ENCODE measurements at places on chromosomes 5 and 9.

GRCh38 chr5:36150676-36151433 lies 832 bp downstream of the LMBRD2 start:
- H3K27ac ChIP-seq: peak overlapping the region; percentile 87
- H3K4me1 ChIP-seq: peaks cover 36% of the 10 kb centered on the region
- H3K36me3 ChIP-seq: peaks cover 23% of the 10 kb centered on the region
- DNase-seq: no peak

GRCh38 chr5:95975703-95976102 lies 14.1 kb upstream of the ELL2 start:
- H3K36me3 ChIP-seq: no peaks in the 10 kb centered on the region
- H3K4me1 ChIP-seq: peaks cover 21% of the 10 kb centered on the region
- H3K4me3 ChIP-seq: no peak overlapping the region
- H3K27me3 ChIP-seq: no peaks in the 10 kb centered on the region
- no peak for DNase-seq

DNA sequence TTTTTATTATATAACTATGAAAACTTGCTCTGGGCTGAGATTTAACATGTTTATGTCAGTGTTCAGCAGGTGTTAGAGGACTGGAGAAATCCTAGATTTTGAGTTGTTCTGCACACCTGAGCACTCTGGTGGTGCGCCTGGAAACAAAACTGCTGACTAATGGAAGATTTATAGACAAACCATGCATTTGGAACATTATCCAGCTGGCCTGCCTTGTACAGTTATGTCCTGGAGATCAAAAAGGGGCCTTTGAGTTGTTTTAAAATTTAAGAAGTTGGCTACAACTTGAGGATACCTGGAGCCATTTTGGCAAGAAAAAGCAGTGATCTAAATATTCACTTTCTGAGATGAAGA lies 5.7 kb upstream of the ARHGEF28 start:
- no peak overlapping the region for H3K4me3 ChIP-seq
- H3K27ac ChIP-seq: no peak overlapping the region
- H3K36me3 ChIP-seq: no peaks in the 10 kb centered on the region
- no peaks in the 10 kb centered on the region for H3K4me1 ChIP-seq
- H3K27me3 ChIP-seq: peaks cover 7% of the 10 kb centered on the region

DNA sequence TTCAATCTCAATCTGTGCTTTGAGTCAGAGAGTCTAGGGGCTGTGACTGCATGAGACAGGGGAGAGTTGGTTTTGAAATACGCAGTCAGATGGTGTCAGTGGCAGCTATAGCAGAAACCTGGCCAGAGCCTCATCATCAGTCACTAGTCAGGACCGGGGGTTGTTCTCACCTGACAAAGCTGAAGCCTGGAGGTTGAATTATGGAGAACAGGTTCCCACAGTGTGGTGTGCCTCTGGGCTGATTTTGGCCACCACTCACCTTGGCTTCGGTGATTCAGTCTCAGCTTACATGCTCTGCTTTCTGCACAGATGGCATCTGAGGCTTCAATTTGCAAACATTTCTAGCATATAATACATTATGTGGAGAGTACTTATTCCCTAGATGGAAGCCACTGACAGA lies 387.3 kb downstream of the YTHDC2 start:
- H3K4me3 ChIP-seq: no peak overlapping the region
- H3K27ac ChIP-seq: no peak overlapping the region
- H3K36me3 ChIP-seq: no peaks in the 10 kb centered on the region
- no peak for DNase-seq
- H3K4me1 ChIP-seq: no peaks in the 10 kb centered on the region

- H3K27ac ChIP-seq: no peak overlapping the region
- H3K4me3 ChIP-seq: no peak overlapping the region
- DNase-seq: no peak
- no peaks in the 10 kb centered on the region for H3K4me1 ChIP-seq
Measured at GRCh38 chr5:61809651-61810050, 477.6 kb downstream of the ZSWIM6 start.

DNA sequence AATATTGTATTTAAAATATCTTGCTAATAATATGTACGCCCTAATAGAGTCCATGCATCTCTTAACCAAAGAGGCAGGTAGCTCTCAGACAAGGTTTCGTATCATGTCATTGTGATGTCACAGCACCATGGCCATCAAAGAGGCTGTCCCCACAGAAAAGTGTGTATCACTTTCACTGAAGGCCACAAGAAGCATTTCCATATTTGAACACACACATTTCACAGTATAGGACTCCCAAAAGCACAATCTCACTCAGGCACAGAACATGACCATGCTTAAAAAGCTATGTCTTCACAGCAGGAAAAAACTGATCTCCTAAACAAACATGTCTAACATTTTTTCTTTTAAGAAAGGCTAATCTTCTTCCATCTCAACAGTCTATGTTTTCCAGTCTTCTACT lies 133.8 kb downstream of the DENND1A start:
- no peak overlapping the region for H3K27ac ChIP-seq
- H3K4me1 ChIP-seq: peaks cover 15% of the 10 kb centered on the region
- no peaks in the 10 kb centered on the region for H3K27me3 ChIP-seq
- DNase-seq: no peak
- no peak overlapping the region for H3K4me3 ChIP-seq

- H3K4me3 ChIP-seq: no peak overlapping the region
- H3K36me3 ChIP-seq: no peaks in the 10 kb centered on the region
- H3K27me3 ChIP-seq: peaks cover 37% of the 10 kb centered on the region
- no peak overlapping the region for H3K27ac ChIP-seq
- no peaks in the 10 kb centered on the region for H3K4me1 ChIP-seq
Measured at GRCh38 chr9:117411547-117411946, 3.3 kb downstream of the ASTN2 start.

- no peaks in the 10 kb centered on the region for H3K27me3 ChIP-seq
- H3K4me3 ChIP-seq: no peak overlapping the region
- H3K4me1 ChIP-seq: no peaks in the 10 kb centered on the region
- H3K27ac ChIP-seq: no peak overlapping the region
Measured at GRCh38 chr5:16152601-16153568, 26.7 kb downstream of the MARCHF11 start.

- no peak overlapping the region for H3K27ac ChIP-seq
- peaks cover 4% of the 10 kb centered on the region for H3K36me3 ChIP-seq
- no peak for DNase-seq
- H3K4me1 ChIP-seq: peaks cover 6% of the 10 kb centered on the region
Measured at GRCh38 chr9:92704528-92704927, 34.6 kb upstream of the IPPK start.

GRCh38 chr5:180915924-180916323 lies 17.0 kb downstream of the BTNL8 start:
- DNase-seq: no peak
- H3K36me3 ChIP-seq: no peaks in the 10 kb centered on the region
- no peak overlapping the region for H3K4me3 ChIP-seq
- no peak overlapping the region for H3K27ac ChIP-seq

GRCh38 chr9:107147134-107147533 lies 135.9 kb upstream of the RAD23B start:
- H3K4me1 ChIP-seq: no peaks in the 10 kb centered on the region
- no peak for DNase-seq
- H3K4me3 ChIP-seq: no peak overlapping the region
- no peaks in the 10 kb centered on the region for H3K36me3 ChIP-seq

DNA sequence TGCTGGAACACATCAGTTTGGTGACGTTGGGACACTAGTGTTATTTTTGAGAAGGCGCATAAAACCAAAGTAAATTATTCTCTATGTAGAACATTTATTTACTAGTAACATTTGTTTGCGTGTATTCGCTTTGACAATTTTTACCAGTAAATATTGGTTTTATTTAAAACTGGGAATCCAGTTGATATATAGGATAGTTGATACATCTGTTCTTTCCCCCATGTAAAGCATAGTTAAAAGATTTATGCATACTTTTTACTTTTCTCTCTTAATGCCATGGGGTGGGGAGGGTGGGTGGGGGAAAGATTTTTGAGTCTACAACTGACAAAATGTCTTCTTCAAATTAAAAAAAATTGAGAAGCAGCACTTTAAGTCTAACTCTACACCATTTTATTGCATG lies at the start of gene IGIP:
Gene IGIP (plus strand): TSS at position 301 of the 400 bp plus-strand sequence. CDS start 2,540 bp downstream, outside the sequence.
- peaks cover 10% of the 10 kb centered on the region for H3K4me1 ChIP-seq
- H3K36me3 ChIP-seq: no peaks in the 10 kb centered on the region
- H3K27ac ChIP-seq: no peak within 1 kb of the TSS

- H3K27me3 ChIP-seq: peaks cover 9% of the 10 kb centered on the region
- H3K4me3 ChIP-seq: peak overlapping the region; percentile 77
- DNase-seq: no peak
- peaks cover 13% of the 10 kb centered on the region for H3K4me1 ChIP-seq
Measured at GRCh38 chr5:158874792-158875191, 224.9 kb downstream of the EBF1 start.

DNA sequence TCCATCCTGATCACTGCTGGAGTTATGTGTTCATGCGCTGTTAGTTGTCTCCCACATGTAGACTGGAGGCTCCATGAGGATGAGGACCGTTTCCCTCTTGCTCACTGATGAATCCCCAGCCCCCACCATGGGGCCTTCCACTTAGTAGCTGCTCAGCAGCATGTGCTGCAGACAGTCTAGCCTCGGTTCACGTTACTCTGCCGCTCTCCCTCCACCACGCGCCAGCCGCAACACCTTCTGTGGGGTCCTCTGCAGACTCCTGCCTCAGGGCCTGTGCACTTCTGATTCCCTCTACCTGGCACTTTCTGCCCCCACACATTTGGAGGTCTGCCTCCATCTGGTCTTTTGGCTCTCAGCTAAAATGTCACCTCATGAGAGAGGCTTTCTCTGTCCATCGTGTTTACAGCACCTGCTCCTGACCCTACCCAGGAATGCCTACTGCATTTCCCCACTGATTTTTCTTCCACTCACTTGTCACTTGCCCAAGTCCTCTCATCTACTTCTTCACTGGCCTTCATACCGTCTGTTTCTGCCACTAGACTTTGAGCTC lies 36.3 kb downstream of the STK10 start:
- DNase-seq: no peak
- H3K27me3 ChIP-seq: no peaks in the 10 kb centered on the region
- H3K4me1 ChIP-seq: peaks cover 69% of the 10 kb centered on the region
- H3K4me3 ChIP-seq: peak overlapping the region; percentile 75
- H3K36me3 ChIP-seq: peaks cover 15% of the 10 kb centered on the region
- peak overlapping the region; percentile 77 for H3K27ac ChIP-seq

DNA sequence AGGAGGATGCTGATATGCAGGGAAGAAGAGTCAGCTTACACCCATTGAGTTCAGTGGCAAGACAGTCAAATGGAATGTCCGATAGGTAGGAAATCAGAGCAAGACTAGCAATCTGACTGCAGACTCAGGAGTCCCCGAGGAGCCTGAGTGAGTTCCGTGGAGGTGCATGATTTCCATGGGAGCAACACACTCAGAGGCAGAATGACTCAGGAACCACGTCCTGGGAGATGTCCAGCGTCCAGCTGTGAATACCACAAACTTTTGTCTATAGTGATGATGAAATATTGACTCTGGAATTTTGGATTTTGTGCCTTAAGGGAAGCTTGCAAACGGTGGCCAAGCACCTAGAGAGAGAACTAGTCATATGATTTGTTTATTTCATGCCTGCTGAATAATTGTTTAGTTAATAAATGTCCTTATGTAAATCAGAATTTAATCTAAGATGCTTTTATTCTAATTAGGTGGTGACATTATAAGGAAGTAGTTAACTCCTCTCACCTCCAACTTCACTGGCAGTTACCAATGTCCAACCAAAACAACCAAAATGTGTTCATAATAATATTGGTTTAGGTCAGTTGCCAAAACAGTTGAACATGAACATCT lies 100.4 kb downstream of the PDE4D start:
- H3K4me3 ChIP-seq: no peak overlapping the region
- peaks cover 6% of the 10 kb centered on the region for H3K4me1 ChIP-seq
- no peaks in the 10 kb centered on the region for H3K27me3 ChIP-seq
- H3K36me3 ChIP-seq: no peaks in the 10 kb centered on the region
- no peak for DNase-seq

GRCh38 chr5:43840424-43841125 lies 237.6 kb downstream of the NNT start:
- no peak for DNase-seq
- H3K27me3 ChIP-seq: no peaks in the 10 kb centered on the region
- H3K4me1 ChIP-seq: no peaks in the 10 kb centered on the region

DNA sequence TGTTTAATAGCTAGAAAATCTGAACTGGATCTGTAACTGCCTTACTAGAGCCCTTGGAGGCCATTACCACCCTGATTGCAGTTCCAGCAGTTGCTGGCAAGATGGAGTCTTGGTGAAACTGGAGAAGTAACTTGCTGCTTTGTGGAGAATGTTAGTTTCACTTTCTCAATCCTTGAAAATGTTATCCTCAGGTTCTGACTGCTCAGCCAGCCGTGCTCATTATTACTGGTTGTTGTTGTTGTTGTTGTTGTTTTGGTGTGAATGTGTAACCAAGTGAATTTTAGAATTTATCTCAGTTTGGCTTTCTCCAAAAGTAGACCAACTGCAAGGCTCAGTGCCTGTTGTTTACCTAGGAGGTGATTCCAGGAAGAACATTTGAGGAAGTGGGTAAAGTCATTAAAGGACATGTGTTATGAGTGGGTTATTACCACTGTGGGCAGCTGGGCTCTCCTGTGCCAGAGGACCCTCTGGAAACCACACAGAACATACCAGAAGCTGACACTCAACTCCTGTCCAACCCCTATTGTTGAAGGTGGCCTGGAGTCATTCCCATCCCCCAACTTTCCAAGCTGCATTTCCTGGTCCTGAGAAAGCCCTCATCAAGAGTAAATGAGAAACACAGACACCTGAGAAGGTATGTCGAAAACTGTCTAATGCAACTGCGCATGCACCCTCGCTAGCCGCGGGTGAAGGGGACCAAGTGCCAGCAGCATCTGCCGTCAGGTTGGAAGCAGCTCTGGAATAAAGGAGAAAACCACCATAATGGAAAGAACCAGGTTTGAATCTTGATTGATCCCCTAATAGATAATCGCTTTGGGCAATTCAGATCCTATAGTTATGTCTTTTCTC lies 111.6 kb downstream of the CMYA5 start:
- no peak for DNase-seq
- H3K27ac ChIP-seq: no peak overlapping the region
- H3K36me3 ChIP-seq: no peaks in the 10 kb centered on the region
- no peaks in the 10 kb centered on the region for H3K27me3 ChIP-seq

GRCh38 chr5:1909346-1909985 lies 26.7 kb upstream of the IRX4 start:
- H3K4me1 ChIP-seq: no peaks in the 10 kb centered on the region
- H3K36me3 ChIP-seq: no peaks in the 10 kb centered on the region
- H3K27me3 ChIP-seq: peaks cover 22% of the 10 kb centered on the region

DNA sequence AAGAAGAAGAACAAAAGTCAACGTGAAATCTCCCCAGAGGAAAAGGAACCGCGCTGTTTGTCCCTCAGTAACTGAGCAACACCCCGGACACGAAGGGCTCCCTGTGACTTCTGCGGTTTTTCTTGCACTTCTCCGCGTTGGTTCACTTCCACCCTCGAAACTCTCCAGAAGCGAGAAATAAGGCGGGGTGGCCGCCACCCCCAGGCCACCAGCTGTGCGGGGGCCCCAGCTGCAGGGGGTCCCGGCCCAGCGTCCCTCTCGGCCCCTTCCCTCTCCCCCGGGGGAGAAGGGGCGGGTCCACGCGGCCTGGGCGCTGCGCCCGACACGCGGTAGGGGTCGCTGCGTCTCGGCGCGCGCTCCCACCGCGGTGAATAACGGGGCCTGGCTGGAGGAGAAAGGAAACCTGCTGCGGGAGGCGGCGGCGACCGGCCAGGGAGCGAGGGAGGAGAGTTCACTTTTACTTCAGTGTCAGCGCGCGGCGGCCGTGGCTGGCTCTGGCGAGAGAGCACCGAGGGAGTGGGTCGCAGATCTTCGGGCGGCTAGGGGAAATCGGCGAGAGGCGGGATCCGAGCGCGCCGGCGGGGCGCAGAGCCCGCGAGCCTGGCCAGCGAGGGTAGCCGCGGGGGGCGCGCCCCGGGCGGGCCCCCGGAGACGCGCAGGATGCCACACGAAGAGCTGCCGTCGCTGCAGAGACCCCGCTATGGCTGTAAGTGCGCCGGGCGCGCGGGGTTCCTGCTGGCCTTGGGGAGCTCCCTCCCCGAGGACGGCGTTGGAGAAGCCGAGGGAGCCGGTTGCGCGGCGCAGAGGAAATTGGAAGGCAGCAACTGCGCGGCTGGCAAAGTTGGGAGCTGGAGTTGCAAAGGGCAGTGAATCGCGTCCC lies at the start of gene IQGAP2:
Gene IQGAP2 (plus strand): TSS at position 400 of the 880 bp plus-strand sequence. CDS start 261 bp downstream, at position 661.
- DNase-seq: peak; percentile 93
- H3K27me3 ChIP-seq: no peaks in the 10 kb centered on the region
- H3K27ac ChIP-seq: peak within 1 kb of the TSS; percentile 92
- peaks cover 58% of the 10 kb centered on the region for H3K4me1 ChIP-seq
